ENCODE measurements at places on chromosomes 1 and 21.

GRCh38 chr1:84840346-84840745 lies 52.7 kb downstream of the LPAR3 start:
- DNase-seq, result no peak

DNA sequence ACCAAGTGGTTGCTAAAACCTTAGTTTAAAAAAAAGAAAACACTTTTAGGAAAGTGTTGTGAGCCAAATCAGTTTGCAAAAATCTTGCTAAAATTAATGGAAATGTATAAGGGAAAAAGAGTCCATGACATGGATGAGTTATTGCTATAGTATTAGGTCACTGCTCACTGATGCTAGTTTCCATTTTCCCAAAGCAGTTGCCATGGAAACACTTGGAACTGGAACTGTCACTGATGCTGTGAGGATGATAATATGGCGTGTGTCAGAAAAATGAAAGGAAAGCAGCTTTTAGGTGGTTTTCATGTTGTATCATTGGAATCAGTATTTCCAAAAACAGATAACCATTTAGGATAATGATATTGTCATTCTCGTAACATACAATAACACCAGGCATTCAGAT lies 104.4 kb downstream of the PHTF1 start:
- no peak for DNase-seq

DNA sequence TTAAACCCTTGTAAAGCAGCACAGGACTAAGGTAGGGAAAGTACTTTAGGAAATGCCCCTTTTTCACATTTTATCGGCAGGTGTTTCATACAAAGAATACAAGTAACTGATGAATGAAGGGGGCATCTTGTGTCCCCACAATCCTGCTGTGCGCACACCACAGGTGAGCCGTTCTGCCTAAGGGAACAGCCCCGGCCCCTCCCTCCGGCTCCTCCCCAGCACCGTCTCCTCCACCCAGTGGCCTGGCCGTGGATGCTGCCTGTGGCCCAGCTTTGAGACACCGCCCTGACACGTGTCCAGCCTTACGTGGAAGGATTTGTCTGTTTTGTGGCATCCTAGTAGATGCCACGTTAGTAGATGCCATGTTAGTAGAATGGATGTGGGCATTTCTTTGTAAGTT lies 12.8 kb downstream of the FAAP20 start:
- DNase-seq, result no peak

DNA sequence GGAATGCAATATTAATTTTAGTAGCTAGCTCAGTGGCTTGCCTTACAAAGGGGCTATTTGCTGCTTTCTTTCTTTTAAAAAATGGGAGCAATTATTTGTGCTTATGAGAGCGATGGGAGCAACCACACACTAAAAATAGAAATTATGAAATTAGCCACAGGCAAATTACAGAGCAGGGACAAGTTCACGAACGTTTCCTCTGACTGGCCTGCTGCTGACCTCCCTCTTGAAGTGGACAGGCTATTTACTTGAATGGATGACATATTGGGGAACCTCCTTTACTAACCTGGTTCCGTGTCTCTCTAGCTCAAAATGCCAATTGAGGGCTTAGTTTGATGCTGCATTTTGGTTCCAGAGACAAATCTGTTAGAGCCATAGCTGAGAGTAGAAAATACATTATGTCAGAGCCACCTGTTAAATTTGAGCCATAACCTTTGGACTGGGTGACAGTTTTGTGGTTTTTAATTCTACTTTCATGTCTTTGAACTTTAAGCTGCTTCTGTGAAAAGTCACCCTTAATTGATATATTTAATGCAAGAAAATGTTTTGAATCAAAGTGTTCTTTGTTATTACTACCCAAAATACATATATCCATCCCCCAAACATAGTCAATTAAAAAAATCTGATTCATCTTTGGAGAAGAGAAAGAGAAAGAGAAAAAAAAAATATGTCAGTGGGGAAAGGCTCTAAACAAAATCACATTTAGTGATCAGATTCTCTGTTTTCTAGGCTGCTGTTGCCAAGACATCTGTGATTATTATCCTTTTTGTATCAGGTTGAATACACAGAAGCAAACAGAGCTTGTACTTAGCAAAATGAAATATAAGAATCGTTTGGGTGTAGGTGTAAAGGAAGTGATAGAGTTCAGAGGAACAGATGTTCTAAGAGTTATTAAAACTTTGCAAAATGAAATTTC lies 351.9 kb downstream of the ADGRL2 start:
- DNase-seq, result no peak

DNA sequence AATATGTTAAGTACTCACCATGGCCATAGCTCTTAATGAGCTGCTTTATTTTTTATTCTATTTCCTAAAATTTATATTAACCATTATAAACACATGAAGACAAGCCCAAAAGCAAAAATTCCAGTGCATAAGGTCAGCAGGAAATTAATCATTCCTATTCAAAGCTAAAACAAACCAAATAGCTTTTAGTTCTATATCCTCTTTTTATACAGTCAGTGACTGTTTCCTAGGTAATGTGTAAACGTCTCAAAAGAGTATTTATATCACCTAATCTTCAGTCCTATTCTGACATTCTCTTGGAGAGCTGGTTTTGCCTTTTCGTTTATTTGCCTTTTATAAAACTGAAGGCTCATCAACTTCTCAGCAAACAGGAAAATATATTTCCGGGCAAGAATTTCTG lies 4.2 kb downstream of the GOLPH3L start:
- no peak for DNase-seq

DNA sequence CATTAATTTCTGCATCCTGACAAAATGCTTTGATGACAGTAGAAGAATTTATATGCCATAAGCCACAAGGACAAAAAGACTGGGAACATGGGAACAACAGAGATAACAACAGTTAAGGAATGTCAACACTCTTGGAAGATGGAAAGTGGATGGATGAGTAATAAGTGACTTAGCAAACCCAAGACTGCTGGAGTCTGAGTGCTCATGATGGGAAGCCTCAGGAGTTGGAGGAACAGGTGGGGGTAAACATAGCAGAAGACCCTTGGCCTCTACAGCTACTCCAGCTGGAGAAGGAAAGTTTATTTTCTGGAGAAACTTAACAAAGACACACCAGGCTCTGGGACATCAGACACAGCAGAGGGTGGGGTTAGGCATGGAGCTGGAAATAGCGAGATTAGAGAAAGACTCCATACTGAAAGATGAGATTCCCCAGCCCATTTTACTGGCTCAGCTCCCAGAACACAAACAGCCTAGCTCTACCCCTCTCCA lies 13.6 kb downstream of the G0S2 start:
- DNase-seq, result no peak

- DNase-seq, result no peak
Observed at GRCh38 chr1:79004916-79005315, 1.6 kb downstream of the ADGRL4 start.

GRCh38 chr1:245270063-245270462 lies 115.3 kb downstream of the KIF26B start:
- DNase-seq, result no peak

GRCh38 chr1:161207173-161207572 lies 5.0 kb downstream of the NDUFS2 start:
- DNase-seq, result no peak

GRCh38 chr1:36567601-36568341 lies 85.1 kb upstream of the CSF3R start:
- DNase-seq, result no peak

GRCh38 chr1:90143591-90143990 lies 148.7 kb downstream of the ZNF326 start:
- no peak for DNase-seq

All from NCI-H1930 (cell line).